ENCODE measurements at places on chromosomes 6 and 20. TPM values are rescaled to one million over a fixed set of nuclear protein-coding genes. Genes with fewer than 3 reads are reported as not detected.

DNA sequence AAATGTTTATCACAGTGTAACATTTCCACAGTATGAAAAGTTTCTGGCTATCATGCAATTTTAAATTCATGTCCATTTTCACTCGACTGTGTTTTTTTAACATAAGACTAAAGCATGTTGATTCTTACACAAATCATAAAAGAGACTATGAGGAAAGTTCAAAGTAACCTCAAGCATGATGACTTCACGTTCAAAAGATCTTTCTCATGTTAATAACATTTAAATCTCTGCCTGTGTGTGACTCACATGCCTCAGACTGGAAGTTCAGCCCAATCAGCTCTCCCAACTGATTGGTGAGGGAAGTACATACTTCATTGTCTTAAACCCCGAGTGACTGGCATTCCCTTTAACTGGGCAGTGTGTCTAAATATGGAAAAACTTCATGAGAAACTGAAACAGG is 37.4 kb downstream of the ATXN1 start:
- no peaks in the 10 kb centered on the region for H3K27me3 ChIP-seq
- H3K4me1 ChIP-seq, result peaks cover 46% of the 10 kb centered on the region
- H3K36me3 ChIP-seq, result no peaks in the 10 kb centered on the region
- peak overlapping the region; percentile 64 for H3K27ac ChIP-seq
- DNase-seq, result no peak
- H3K4me3 ChIP-seq, result no peak overlapping the region

- H3K4me1 ChIP-seq, result no peaks in the 10 kb centered on the region
- DNase-seq, result no peak
- H3K27ac ChIP-seq, result peak overlapping the region; percentile 5
- no peaks in the 10 kb centered on the region for H3K27me3 ChIP-seq
- no peaks in the 10 kb centered on the region for H3K36me3 ChIP-seq
- H3K4me3 ChIP-seq, result no peak overlapping the region
Measured at GRCh38 chr6:112184951-112185350, 69.4 kb downstream of the LAMA4 start.

- H3K27ac ChIP-seq, result no peak overlapping the region
- H3K4me3 ChIP-seq, result no peak overlapping the region
- DNase-seq, result no peak
- no peaks in the 10 kb centered on the region for H3K36me3 ChIP-seq
Measured at GRCh38 chr6:108716801-108717791, 131.1 kb upstream of the ARMC2 start.

SLC26A8 gene
- 2.6 TPM for total RNA-seq

NNAT gene
- 33.0 TPM for total RNA-seq

MMUT gene
- 9.7 TPM for total RNA-seq
